ENCODE measurements at places on chromosomes 5 and 9.

GRCh38 chr5:38443390-38443789 is 113.1 kb downstream of the LIFR start:
- DNase-seq, result no peak

DNA sequence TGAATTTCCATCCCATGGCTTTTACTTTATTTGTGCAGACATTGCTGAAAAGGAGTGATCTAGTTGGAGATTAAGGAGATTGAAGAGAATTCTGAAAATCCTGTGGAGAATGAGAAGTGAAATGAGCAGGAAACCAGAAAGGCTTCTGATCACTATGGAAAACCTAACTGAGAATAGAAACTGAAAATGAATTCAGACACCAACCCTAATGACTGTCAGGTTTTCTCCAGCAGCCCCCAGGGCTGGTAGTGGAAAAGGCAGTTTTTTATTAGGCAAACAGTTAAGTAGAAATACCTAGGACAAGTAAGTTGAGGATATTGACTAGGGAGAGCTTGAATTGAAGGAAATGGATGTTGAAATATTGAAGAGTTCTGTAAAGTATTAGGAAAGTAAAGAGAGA is 14.7 kb upstream of the ARRDC3 start:
- no peak for DNase-seq

GRCh38 chr5:118461436-118461835 is 526.9 kb downstream of the DTWD2 start:
- DNase-seq, result no peak

DNA sequence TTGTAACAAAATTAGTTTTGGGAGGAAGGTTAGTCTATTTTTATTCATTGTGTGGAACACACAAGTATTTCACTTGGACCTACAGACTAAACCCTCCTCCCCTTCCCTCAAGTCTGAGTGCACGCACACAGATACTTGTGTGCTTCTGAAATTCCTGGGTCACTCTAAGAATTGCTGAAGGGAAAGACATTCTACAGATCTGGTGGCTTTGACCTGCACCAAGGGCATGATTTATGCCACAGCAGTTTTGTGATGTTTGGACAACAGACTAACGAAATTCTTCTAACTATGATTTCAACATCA is 150.5 kb downstream of the ARL15 start:
- DNase-seq, result no peak

DNA sequence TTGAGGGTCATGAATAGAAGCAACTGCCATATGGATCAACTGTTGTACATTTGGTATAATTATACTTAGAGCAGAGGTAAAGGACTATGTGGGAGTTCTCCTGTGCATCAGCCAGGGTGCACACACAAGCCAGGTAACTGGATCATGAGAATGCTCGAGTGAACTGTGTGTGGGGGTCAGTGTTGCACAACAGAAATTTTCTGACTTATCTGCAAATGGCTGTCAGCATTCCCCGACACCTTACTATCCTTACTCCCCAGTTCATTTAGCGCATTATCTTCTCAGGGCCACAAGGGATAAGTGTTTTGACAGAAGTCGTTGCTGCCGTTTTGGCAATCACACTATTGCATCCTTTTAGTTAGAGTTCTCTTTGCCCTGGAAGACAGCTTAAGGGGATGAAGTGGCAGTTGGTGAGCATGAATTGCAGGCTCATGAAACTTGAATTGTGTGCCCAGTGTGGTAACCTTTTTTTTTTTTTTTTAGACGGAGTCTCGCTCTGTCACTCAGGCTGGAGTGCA is 1.7 kb downstream of the CANX start:
- DNase-seq, result peak; percentile 45

DNA sequence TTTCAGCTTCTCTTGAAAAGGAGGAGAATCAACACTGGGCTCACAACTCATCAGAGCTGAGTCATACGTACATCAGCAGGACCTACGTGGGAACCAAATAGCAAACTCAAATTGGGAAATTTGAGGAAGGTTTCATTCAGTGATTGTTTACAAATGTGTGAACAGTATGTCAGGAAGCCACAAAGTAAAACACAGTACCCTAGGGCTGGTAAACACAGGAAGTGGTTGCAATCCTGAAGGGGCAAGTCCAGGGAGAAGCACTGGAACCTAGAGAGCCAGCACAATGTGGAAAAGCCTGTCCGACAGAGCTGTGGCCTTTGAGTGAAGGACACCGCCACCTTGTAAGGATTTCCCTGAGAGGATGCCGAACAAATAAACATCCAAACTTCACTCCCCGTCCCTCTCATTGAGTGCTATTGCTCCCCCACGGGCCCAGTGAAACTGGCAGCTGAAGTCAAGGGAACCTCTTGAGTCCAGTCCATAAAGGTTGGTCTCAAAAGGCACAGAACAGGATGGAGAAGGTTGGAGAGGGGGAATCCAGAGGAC is 26.7 kb upstream of the RICTOR start:
- DNase-seq, result no peak

DNA sequence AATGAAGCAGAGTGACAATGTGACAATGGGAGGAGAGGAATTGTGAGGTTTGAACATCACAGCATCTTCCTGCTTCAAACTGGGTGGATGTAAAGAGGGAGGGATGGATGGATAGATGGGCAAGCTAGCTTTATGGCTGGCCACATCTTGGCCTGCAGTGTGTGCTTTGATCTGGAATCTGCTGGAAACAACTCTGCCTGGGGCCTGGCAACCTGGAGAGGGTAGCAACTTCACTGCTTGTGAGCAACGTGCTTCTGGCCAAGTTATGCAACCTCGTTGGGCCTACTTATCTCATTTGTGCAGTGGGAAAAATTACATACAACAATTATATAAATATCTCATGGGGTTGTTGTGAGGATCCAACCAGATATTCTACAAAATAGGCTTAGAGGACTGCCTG is 5.3 kb downstream of the IL9 start:
- no peak for DNase-seq

DNA sequence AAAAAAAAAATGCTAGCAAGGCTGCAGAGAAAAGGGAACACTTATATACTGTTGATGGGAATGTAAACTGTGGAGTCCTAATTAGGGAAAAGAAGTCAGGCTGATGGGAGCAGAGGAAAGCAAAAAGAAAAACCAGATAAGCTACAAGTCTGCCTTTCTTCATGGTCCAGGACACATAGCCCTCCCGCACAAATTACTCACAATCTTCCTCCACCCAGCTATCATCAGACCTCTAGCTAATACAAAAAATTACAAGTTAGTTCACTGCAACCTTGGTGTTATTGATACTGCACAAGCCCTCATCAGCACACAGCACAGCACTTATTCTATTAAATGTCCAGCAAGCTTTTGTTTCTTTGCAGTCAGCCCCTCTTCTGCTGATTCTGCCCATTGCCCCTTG is 186.0 kb upstream of the ADRA1B start:
- DNase-seq, result no peak

DNA sequence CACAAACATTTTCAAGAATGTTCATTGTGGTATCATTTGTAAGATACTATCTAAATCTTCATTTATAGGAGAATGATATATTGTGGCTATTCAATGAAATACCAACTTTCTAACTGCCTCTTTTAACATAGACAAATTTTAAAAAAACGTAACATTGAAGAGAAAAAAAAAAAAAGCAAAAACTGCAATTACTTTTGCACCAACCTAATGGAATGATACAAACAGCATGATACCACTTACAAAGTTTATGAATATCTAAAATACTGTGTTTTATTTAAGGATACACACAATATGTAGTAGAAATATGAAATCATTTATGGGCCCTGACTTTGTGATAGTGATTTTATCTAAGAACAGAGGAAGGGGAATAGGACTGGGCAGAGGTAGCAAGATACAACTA is 24.1 kb downstream of the PSMD5 start:
- DNase-seq, result no peak

DNA sequence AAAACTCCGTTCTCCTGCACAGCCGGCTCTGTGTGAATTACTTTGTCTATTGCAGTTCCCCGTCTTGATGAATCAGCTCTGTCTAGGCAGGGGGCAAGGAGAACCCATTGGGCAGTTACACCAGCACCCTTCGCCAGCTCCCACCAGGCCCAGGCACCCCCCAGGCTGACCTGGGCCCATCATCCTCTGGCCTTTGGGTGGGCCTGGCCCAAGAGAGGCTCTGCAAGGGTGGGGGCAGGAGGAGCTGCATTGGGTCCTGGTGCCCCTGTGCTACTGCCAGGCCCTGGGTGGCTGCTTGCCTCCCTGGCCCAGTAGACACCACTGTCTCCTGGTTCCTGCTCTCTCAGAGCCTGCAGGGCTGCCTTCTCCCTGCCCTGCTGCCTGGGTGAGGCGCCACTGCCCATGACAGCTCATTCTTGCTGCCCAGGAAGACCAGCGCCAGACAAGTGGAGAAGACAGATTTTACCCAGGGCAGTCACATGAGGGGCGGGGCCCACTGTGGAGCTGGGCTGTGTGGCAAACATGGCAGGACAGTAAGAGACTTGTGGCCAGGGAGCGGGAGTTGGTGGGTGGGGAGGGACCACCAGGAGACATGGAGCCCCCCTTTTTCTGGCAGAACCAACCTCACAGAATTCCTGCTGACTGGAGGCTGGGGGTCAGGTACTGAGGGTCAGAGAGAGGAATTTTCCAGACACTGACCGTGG is 67.2 kb downstream of the MRPL36 start:
- DNase-seq, result no peak

GRCh38 chr9:38489057-38489456 is 64.8 kb upstream of the IGFBPL1 start:
- no peak for DNase-seq

- no peak for DNase-seq
Observed at GRCh38 chr5:2143646-2144353, 261.1 kb upstream of the IRX4 start.

DNA sequence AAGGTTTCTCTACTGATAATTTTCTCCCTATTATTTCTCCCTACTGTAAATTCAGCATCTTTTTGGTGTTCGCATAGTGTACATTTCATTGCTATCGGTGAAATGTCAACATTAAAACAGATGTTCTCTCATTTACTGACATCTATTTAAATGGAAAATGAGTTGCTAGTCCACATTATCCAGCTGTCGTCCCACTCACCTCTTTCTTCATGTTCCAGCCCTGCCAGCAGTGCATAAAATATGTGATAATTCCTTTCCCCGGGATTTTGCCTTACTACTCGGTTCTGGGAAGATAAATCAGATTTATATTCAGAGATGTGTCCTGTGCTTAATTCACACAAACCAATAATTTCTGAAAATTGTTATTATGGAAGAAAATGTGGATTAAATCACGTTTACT is 155.8 kb downstream of the MYO10 start:
- no peak for DNase-seq

GRCh38 chr9:130688072-130688471 is 5.5 kb upstream of the EXOSC2 start:
- DNase-seq, result no peak

- DNase-seq, result no peak
Observed at GRCh38 chr9:110240198-110240597, 16.1 kb downstream of the TXN start.

- DNase-seq, result no peak
Observed at GRCh38 chr5:149820536-149821510, 90.7 kb downstream of the PPARGC1B start.

DNA sequence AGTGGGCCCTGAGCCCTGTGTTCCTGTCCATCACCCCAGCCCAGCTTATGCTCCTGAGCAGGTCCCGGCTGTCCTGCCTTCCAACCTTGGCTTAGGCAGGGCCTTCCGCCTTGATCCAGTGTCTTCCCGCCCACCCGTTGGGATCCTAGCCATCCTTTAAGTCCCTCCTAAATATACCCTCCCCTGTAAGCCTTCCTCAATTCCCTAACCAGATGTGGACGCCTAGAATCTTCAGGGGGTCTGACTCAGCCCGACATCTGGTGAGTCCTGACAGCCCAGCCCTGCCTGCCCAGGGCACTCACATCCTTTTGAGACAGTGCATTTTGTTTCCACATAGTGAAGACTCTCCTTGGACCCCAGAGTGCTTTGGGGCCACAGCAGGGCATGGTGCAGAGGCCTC is 23.7 kb downstream of the SLC6A7 start:
- no peak for DNase-seq

DNA sequence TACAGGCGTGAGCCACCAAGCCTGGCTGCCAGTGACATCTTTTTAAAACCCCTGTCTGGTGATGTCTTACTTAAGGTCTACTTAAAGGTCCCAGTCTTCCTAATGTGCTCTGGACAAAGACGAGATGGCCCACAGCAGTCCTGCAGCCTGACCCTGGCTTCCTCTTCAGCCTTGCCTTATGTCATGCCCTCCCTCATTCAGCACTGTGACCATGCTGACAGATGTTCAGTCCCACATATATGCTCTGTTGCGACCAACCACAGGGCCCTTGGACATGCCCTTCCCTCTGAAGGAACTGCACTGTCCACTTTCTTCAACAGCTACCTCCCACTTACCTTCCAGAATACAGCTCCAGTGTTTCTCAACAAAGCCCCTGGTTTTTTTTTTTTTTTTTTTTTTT is 172.8 kb upstream of the PANK3 start:
- DNase-seq, result no peak

DNA sequence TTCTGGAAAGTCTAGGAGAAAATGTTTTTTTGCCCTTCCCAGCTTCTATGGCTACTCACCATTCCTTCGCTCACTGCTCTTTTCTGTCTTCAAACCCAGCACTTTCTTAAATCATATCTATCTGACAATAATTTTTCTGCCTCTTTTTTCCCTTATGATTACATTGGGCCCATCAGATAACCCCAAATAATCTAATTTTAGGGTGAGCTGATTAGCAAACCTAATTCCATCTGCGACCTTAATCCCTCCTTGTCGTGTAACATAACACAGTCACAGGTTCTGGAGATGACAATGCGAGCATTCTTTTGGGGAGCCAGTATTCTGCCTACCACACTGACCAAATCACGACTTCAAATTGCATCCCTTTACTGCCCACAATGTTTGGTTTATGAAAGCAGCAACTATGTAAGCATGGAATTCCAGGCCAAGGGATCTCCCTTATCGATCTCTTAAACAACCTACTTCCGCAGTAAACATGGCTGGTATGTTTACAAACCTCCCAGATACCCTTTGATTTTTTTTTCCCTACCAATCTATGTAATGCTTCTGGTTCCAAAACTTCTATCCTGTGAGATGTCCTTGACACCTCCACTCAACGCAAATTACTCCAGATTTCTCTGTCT is 2122.2 kb downstream of the MAT2B start:
- no peak for DNase-seq

DNA sequence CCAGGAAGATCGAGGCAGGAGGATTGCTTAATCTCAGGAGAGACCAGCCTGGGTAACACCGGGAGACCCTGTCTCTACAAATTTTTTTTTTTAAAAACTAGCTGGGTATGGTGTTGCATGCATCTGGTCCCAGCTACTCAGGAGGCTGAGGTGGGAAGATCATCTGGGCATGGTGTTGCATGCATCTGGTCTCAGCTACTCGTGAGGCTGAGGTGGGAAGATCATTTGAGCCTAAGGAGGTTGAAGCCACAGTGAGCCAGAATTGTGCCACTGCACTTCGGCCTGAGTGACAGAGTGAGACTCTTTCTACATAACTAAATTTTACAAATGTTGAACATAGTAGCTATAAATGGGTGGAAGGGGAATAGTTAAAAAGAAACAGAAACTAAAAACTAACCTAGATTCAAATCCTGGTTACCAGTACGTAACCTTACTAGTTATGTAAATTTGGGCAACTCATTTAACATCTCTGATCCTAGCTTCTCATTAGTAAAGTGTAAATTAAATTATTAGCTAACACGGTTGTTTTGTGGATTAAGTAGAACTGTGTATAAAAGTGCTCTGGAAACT is 41.7 kb downstream of the TMEM161B start:
- DNase-seq, result no peak

Measured in Caco-2 (cell line).